ENCODE measurements at places on chromosomes 6 and 20.

DNA sequence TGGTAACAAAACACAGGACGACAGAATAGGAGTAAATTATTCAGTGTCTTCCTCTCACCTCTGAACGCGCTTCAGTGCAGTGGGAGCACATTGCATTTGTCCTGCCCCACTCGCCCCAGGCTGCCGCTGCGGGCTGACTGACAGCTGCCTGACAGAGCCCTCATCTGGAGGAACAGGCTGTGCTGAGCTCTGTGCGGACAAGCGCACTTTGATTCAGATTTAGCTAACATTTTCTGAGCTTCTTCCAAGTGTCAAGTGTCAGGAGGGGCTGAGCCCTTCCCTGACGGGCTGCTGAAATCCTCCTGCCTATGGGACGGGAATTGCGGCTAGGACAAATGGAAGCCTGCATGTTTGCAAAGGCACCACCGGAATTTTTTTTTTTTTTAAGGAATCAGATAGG, 383.0 kb upstream of the CDH4 start:
- H3K27me3 ChIP-seq = peaks cover 16% of the 10 kb centered on the region
- H3K4me1 ChIP-seq = no peaks in the 10 kb centered on the region
- H3K27ac ChIP-seq = no peak overlapping the region
- no peak for DNase-seq
- H3K4me3 ChIP-seq = no peak overlapping the region
- H3K36me3 ChIP-seq = no peaks in the 10 kb centered on the region

DNA sequence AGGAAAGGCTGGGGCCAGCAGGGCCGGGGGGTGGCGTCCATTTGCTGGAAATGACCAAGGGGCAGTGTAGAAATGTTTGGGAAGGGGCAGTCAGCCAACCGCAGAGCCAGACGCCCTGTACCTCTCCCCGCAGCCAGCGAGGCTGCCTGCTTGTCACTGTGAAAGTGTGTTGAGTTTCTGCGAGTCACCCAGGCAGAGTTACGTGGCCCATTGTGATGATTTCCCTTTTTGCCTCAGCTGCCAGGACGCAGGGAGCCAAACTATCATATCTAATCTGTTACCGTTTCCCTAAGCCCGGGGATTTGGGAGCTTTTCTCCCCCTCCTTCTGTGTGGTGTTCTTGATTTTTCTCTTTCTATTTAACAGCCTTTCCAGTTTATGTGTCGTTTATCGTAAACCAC, 67.9 kb upstream of the STX16 start:
- H3K27ac ChIP-seq = no peak overlapping the region
- H3K27me3 ChIP-seq = no peaks in the 10 kb centered on the region
- no peaks in the 10 kb centered on the region for H3K4me1 ChIP-seq
- H3K36me3 ChIP-seq = no peaks in the 10 kb centered on the region
- no peak for DNase-seq

GRCh38 chr6:44622956-44623355, 235.4 kb downstream of the CDC5L start:
- H3K4me1 ChIP-seq = no peaks in the 10 kb centered on the region
- DNase-seq = no peak
- no peak overlapping the region for H3K27ac ChIP-seq
- H3K36me3 ChIP-seq = no peaks in the 10 kb centered on the region
- H3K4me3 ChIP-seq = no peak overlapping the region

- no peak overlapping the region for H3K4me3 ChIP-seq
- no peaks in the 10 kb centered on the region for H3K27me3 ChIP-seq
- H3K36me3 ChIP-seq = peaks cover 22% of the 10 kb centered on the region
- H3K27ac ChIP-seq = no peak overlapping the region
Observed at GRCh38 chr6:5771759-5772390, 234.8 kb downstream of the NRN1 start.

DNA sequence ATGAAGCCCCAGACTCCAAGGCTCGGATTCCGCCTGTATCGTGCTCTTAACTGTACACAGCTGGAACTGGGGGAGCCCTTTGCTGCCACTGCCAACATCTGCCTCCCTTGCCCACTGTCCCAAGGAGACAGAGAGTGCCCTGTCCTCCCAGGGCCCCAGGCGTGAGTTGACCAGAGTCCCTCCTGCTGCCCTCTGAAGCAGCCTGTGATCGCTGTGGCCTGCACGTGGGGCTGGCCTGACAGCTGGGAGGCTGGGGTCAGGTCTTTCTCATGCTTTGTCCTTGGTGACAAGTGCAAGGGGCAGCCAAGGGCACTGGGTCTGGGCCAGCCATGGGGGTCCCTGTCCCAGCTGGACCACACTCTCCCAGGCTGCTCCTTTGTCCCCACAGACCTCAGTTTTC, 44.3 kb downstream of the KIAA1755 start:
- no peak for DNase-seq
- H3K4me3 ChIP-seq = no peak overlapping the region
- H3K27ac ChIP-seq = no peak overlapping the region
- no peaks in the 10 kb centered on the region for H3K36me3 ChIP-seq
- H3K27me3 ChIP-seq = no peaks in the 10 kb centered on the region
- H3K4me1 ChIP-seq = peaks cover 12% of the 10 kb centered on the region
